ENCODE measurements at places on chromosomes 13 and 19.

- peak; percentile 30 for DNase-seq
Observed at GRCh38 chr13:75357576-75358289, 124.2 kb downstream of the TBC1D4 start.

GRCh38 chr13:112144616-112145550, 77.9 kb downstream of the SOX1 start:
- DNase-seq = no peak

DNA sequence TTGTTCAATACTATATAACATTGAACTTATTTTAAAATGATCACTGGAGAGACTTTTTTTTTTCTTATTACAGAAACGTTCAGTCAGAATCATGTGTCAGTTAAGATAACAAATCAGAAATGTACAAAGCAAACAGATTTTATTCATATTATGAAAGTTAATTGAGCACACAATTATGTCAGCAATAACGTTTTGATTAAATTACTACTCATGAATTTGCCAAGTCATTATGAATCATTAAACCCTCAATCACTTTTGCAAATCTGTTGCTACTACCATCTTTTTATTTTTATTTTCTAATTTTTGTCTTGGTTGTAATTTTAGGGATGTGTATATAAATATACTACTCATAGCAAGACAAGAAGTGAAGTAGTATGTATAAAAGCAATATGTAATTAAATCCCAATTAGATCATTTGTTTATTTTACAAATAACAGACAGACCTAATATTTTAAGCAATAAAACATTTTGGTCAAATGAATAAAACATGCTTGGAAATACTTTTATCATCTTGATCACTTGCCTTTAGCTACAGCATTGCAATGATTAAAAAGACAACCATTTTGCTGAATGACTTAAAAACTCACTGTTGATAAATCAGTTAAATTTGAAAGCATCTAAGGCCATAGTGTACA, 893.4 kb upstream of the MIR17HG start:
- no peak for DNase-seq

- no peak for DNase-seq
Observed at GRCh38 chr19:51572908-51573307, 1.8 kb downstream of the ZNF175 start.

DNA sequence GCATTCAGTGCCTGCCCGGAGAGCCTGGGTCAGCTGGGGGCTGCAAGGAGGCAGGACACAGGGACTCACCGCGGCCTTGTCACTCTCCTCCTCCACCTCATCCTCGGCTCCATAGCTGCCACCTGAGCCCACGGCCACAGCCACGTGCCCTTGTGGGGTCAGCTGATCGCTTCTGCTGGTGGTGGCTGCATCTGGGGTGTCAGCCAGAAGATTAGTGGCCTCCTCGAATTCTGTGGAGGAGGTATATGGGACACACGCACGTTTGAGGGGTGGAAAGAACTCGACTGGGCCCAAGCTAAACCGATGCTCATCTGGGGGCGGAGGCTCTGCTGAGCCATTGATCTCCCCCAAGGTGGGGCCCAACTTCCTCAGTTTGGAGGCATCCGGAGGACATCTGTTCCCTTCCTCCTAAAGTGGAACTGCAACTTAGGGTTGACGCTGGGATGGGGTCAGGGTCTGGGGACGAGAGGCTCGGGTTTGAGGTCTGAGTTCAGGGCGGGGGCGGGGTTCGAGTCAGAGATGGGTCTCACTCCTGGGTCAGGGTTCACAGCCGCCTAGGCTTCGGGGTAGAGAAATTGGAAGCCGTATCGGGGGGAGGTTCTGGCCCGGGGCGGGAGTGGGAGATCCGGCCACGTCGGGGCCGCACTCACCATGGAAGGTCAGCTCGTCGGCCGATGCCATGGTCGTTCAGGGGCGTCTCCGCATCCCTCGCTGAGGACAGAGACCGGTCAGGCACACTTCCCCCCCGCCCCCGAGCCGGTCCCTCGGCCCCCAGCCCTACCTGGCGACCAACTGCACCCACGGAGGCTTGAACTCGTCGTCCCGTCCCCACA, 493 bp downstream of the YIPF2 start:
- no peak for DNase-seq

GRCh38 chr19:14561847-14562351, 10.0 kb downstream of the NDUFB7 start:
- no peak for DNase-seq

- peak; percentile 79 for DNase-seq
Observed at GRCh38 chr13:20160306-20161274, at the start of gene GJA3. TSS of gene GJA3 (minus strand) at chr13:20161052. CDS start at chr13:20143288, 17,764 bp downstream.

DNA sequence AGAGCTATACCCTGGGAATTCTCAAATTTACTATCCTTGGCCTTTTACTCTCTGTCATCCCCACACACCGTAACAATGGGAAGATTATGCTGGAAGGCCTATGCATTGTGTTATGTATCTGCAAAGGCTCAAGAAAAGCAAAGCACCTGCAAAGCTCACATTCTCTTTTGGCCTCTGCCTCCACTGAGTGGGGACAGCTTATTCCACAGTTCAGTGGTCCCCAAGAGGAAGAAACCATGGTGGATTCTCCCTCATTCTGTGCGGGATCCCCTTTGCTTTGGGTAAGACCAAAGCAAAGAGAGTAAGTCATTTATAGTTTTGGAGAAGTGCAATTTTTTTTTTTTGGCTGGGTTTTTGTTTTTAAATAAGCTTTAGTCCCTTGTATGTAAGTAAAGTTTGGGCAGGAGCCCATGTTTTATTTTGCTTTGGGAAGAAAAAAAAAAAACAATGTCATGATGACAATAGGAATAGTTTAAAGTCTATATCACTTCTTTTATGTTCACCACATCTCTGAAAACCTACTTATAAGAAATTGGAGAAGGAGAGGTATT, 530.6 kb downstream of the FGF9 start:
- no peak for DNase-seq

- DNase-seq = no peak
Observed at GRCh38 chr19:8174706-8175105, 25.3 kb upstream of the FBN3 start.

DNA sequence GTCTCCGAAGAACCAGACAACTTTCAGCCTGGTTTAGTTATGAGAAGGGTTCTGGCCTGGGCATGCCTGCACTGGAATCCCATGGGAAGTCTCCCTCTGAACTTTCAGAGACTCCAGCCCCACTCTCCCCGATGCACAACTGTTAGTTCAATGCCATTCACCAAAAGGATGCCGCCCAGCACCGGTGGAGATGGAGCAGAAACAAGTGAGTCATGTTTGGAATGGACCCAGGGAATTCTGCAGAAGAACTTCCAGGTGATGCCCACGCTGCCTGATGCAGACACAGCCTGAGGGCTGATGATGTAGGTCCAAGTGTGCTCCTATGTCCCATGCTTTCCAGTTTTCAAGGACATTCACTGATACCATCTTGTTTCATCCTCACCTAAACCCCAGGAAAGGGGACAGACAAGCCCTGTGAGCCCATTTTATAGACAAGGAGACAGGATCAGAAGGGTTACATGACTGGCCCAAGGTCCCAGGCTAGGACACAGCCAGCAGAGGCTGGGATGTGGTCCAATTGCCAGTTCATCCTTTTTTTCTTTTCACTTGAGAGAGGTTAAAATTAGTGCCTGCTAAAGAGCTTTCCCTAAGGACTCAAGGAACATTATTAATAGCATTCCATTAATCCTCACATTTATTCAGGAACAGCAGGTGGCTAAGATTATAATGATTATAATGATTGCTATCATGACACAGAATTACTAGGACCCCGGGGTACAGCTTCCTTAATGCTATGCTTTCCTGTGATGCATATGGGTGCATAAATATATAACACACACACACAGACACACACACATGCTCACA, 39.5 kb downstream of the SIAH3 start:
- DNase-seq = no peak

DNA sequence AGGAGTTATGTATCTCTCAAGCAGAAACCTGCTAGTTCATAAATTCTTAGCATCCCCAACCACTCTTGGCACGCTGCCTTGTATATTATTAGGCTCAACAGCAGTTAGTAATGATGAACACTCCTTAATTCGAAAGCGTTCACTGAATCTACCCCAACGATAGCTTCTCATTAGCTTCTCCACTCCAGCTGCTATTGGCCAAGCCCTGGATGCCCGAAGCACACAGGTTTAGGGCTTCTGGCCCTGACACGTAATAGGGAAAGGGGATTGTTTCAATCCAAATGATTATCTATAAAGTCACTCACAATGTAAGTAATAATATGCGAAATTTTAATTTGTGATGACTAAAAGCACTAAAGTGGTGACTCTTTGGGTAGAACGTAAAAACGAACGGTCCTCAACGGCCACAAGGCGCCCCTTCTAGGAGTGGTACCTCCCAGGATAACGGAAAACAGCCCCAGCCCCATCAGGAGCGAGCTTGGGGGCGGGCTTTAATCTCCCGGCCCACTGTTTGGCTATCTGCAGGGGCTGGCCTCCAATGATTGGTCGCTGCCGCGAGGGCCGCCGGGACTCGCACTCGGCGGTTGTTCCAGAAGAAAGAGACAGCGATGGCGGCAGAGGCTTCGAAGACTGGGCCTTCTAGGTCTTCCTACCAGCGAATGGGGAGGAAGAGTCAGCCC, at the start of gene RNF17:
TSS of gene RNF17 (plus strand) at position 574 of the 680 bp plus-strand sequence. CDS start at position 609, 35 bp downstream.
- no peak for DNase-seq

GRCh38 chr19:18541992-18542940, 1.1 kb downstream of the FKBP8 start:
- DNase-seq = peak; percentile 44

DNA sequence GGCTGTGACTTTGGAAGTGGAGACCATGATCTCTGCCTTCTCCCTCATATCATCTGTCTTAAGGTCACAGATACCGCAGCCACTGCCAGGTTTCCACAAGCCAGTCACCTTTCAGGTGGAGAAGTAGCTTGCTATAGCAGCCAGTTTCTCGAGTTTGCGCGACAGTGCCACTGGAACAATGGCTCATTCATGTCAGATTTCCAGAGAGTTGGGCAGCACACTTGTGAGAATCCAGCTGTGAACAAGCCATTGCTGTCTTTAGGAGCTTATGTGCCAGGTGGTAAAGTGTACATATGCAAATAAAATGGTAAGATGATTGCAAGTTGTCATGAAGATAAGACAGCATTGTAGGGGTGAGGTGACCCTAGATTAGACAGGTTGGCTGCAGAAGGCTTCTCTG, 22.3 kb downstream of the GARRE1 start:
- DNase-seq = no peak

DNA sequence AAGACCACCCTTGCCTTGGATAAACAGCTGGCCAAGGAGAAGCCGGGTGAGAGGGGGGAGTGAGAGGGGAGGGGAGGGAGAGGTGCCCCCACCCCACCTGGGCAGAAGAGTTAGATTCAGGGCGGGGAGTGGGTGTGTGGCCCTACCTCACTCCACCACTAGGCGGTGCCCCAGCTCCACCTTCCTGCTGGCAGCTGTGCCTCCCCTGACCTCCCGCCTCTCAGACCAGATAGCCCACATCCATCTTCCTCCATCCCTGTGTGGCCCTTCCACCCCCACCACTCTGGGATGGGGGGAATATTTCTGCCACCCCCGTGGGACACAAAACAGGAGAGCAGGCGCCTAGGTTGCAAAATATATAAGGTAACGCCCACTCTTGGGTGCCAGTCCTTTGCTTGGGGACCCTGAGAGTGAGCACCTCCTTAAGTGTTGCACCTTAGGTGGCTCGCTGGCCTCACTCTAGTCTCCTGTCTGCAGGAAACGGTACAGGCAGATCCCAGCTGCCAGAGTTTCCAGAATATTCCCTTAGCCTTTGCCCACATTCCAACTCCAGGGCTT, 13.8 kb upstream of the EHD2 start:
- peak; percentile 63 for DNase-seq

- DNase-seq = no peak
Observed at GRCh38 chr19:45156751-45157150, 4.0 kb downstream of the NKPD1 start.

Measured in activated naive CD8-positive, alpha-beta T cell treated with anti-CD3 and anti-CD28 coated beads, Interleukin-2, amount 10 ng/mL, durations not matched to agents 7 days and 5 days (primary cell).